ENCODE measurements at places on chromosomes 3 and 15.
A peak's percentile ranks its signal among the peaks of the same experiment; 100 is the strongest.

DNA sequence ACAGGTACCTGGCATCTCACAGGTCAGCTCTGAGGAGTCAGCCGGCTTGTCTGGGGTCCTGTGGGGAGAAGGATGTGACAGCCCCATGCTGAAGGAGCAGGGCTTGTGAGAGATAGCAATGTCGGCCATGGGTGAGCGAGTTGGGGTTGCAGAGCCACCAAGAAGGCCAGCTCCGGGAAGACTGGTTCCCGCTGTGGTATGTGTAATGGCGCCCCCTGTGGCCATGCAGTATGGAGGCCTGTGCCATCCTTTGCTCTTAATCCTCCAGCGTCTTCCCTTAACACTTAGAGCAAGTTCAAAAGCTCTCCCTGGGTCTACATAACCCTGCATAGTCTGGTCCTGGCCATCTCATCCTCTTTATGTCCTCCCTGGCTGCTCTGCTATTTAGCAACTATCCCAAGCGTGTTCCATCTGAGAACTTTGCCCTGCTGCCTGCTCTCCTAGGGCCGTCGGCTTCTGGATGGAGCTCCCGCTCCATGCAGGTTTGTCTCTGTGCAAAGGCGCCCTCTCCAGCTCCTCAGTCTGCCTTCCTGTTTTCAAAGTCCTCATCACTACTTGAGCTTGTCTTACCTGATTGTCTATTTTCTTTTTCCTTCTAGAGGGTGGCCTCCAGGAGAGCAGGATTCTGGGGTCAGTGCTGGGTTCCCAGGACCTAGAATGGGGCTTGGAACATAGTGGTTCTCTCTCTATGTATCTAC is 40.8 kb upstream of the IQCF6 start:
- DNase-seq: no peak

GRCh38 chr3:195904368-195904767 is 4.0 kb downstream of the TNK2 start:
- DNase-seq: no peak

- no peak for DNase-seq
Observed at GRCh38 chr3:189995129-189995528, 125.6 kb downstream of the P3H2 start.

DNA sequence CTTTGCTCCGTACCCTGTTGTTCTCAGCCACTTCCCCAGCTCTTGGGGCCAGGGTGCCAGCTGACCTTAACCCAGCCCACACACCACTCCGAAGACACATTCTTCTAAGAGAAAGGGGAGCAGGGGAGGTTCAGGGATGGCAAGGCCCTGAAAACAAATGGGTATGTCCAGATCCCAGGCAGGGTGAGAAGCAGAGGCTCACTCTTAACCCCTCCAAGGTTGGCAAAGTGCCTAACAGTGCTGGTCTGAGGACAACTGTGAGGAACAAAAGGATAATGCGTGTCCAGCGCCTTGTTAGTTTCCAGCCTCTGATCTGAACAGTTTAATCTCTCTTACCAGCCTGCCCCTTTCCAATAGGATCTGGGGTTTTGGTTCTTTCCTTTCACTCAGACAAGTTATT is 1.5 kb downstream of the TMEM44 start:
- DNase-seq: no peak

DNA sequence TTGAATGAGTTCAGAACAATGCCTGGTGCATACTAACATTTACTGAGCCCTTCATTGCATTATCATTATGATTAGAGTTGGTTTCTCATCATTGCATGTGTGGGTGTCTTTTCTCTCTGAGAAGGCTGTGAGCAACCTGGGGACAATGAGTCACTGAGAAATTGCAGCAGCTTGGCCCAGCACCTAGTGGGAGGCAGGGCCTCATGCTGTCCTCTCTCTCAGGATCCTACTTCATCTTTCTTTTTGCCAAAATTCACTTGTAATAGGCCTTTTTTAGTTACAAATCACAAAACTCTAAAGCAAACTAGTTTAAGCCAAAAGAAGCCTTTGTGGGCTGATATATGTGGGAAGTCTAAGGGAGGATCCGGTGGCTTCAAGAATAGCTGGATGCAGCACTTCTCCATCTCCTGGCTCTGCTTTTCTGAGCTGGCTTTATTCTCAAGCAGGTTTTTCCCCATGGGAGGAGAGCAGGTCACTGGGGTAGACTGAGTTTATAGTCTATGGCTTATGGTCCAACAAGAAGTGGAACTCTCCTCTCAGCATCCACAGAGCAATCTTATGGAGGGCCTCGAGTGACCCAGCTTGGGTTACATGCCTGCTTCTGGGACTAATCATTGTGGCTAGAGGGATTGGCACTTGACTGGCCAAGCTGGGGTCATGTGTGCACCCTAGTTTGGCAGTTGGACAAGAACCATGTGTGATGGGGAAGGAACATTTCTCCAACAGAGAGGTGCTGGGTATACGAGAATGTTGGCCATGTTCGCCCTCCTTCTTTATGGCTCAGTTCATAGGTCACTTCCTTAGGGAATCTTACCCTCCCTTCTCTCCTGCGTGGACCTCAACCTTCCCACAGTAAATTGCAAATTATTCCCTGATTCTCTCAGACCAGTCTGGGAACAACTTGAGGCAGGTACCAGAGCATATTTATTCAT is 8.7 kb upstream of the CAMK1 start:
- DNase-seq: peak; percentile 28

DNA sequence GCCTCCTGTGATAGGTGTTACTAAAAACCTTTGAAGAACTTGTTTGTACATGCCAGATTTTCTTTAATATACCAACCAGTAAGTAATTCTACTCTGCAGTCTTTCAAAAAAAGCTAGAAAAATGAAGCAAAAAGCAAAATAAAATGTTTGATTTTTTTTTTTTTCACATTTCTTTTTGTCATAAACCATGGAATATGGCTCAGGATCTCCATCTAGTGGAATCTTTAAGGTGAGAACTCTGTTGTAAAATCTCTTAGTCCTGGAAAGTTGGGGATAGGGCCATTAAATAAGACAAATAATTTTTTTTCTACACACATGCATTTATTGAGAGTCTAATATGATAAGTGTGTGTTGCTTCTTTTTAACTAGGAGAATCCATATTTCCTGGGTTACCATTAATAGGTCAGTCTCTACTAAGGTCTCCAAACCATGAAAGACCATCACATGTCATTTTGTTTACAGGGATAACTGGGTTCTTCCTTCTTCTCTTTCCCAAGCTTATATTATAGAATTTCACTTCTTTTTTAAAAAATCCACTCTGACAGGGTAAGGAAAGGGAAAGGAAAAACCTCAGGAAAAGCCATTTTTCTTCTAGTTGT is 84.6 kb downstream of the SLC9A9 start:
- no peak for DNase-seq

GRCh38 chr15:61057376-61057775 is 171.7 kb downstream of the RORA start:
- DNase-seq: no peak

DNA sequence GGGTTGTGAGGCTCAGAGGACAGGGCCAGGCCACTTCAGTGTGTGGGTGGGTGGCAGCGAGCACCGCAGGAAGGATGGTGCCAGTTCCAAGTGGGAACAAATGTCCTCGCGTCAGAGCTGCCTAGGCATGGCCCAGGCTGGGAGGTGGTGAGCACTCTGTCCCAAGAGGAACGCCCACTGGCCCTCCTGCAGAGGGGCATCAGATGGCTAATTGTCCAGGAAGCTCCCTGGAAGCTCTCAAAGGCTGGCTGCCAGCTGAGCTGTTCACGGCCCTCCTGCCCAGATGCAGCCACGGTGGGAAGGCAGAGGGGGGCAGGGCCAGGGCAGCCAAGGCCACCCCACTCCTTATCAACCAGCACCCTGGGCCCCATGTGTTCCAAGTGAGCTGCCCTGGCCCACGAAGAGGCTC is 55.2 kb downstream of the IQSEC1 start:
- no peak for DNase-seq

GRCh38 chr3:196792771-196793170 is 53.1 kb downstream of the PAK2 start:
- DNase-seq: no peak

DNA sequence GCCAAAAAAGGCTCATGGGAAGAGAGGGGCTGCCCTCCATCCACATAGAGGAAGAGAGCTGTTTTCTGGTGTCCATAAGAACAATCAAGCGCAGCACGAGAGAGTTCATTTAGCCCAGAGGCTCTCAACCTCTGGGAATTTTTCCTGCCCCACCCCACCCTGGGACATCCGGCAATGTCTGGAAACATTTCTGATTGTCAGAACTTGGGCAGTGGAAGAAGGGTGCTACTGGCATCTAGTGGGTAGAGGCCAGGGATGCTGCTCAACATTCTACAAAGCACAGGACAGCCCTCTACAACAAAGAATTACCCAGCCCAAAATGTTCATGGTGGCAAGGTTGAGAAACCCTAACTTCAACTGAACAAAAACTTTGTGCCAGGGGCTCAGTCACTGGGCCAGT is 92.9 kb downstream of the RAB11A start:
- DNase-seq: no peak

GRCh38 chr3:149251186-149251585 is 29.6 kb upstream of the CP start:
- DNase-seq: no peak

- no peak for DNase-seq
Observed at GRCh38 chr3:56303487-56303886, 164.8 kb downstream of the ERC2 start.

GRCh38 chr15:47720555-47720954 is 3.2 kb downstream of the SEMA6D start:
- no peak for DNase-seq

- no peak for DNase-seq
Observed at GRCh38 chr15:79450648-79451047, 18.5 kb downstream of the MINAR1 start.

- no peak for DNase-seq
Observed at GRCh38 chr3:136465296-136465695, 215.2 kb downstream of the PCCB start.

All from AG09309 (cell line).